ENCODE measurements at places on chromosomes 1 and 21.

- no peak for ATAC-seq
These were observed 727.8 kb upstream of the ADAMTS5 start for GRCh38 chr21:27694667-27695066.

DNA sequence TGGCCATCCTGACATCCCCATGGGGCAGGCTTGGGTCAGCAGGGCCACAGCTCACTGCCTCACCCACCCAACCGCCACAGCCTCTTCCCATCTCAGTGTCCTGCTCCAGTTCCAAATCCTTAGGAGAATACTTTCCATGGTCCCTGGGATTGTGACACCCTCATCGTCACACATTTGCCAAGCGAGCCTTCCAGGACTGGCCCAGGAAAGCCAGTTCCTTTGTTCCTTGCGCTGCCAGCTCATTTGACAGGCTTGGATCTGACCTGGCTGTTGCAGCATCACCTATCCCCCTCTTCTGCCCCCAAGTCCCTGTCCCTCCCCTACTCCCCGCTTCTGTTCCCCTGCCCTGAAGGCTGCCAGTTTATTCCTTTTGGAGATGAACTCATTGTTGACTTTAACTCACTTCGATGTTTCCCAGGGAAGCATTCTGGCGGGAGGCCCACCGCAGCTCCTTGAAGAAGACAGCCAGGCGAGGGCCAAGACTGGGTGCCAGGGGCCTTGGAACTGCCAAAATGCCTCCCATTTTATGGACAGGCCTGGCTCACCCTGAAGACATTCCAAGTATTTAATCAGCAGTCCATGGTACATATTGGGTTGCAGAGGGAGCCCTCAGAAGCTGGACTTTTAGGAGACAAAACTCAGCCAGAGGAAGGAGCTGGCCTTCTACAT, 10.2 kb upstream of the GNL2 start:
- no peak for ATAC-seq

GRCh38 chr1:187264995-187265602, 436.4 kb downstream of the PLA2G4A start:
- ATAC-seq = no peak

- ATAC-seq = no peak
These were observed 7.1 kb upstream of the CAPN2 start for GRCh38 chr1:223704921-223705878.

- no peak for ATAC-seq
These were observed 215.1 kb downstream of the S1PR1 start for GRCh38 chr1:101451888-101452287.

GRCh38 chr1:155037043-155037442, 3.4 kb downstream of the DCST1 start:
- ATAC-seq = no peak

- ATAC-seq = no peak
These were observed 17.9 kb upstream of the CSF1 start for GRCh38 chr1:109892561-109893368.

DNA sequence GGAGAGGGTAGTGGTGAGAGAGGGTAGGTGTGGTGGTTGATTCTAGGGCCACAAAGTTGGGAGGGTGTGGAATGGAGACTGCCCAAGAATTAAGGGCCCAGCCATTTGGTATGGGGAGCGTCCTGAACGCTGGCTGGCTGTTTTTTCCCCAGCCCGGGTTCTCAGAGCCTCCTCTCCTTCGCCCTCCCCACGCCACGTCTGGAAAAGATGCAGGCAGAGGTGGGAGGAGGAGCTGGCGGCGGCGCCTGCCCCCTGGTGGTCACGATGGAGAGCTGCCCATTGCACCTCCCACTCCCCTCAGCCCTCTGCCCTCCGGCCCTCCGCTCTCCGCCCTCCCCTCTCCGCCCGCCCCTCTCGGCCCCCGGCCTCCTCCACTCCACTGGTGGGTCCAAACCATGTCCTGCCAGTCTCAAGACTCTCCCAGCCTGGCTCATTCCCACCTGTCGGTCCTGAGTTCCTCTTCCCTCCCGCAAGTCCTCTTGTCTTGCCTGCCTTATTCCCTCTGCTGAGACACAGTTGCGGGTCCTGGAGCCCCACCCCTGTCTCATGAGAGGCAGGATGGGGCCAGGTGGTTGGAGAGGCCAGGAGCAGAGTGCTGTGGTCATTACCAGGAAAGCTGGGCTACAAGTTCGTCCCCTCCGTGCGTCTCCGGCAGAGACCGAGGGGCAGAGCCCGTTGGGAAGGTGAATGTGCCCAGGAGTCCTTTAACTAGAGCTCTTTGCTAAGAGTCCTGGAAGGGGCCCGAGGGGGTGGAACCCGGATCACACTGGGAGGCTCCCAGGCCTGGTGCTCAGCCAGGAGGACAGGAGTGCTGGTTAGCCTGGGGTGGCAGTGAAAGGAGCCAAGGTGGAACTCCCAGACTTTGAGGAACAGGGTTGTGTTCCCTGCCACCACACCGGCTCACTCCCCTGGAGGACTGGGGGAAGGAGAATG, 22.6 kb downstream of the ETNK2 start:
- ATAC-seq = peak; percentile 86

GRCh38 chr1:38831731-38832369, 27.7 kb downstream of the RRAGC start:
- no peak for ATAC-seq

DNA sequence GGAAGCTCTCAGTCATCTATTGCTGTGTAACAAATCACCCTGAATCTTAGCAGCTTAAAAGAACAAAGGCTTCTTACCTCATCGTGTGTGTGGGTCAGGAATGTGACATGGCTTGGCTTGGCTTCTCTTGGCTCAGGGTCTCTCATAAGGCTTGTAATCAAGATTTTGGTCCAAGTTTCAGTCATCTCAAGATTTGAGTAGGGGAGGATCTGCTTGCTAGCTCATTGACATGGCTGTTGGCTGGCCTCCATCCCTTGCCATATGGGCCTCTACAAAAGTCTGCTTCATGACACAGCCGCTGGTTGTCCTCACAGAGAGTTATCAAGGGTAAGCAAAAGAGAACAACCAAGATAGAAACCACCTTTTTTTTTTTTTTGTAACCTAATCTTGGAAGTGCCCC, 207.7 kb downstream of the PTPRC start:
- no peak for ATAC-seq

DNA sequence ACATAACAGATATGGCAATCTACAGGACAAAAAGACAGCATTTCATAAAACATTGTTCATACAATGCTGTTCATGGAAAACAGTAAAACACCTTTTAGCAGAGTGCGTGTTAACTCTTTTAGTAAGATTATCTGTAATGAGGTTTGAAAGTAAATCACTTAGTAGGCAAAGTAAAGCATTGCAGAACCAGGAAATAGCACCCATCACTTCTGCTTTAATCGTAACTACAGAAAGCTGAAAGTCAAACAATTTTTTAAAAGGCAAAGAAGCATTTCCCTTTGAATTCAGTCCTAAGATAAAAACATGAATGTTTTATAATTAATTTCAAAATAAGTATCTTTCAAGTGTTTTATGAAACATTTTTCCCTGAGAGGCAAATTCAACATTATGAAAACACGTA, 63.3 kb upstream of the RNF11 start:
- ATAC-seq = no peak

GRCh38 chr21:33360281-33360680, 35.5 kb downstream of the IFNAR1 start:
- ATAC-seq = peak; percentile 50

- ATAC-seq = no peak
These were observed 20.2 kb downstream of the CAPZB start for GRCh38 chr1:19465123-19465522.

DNA sequence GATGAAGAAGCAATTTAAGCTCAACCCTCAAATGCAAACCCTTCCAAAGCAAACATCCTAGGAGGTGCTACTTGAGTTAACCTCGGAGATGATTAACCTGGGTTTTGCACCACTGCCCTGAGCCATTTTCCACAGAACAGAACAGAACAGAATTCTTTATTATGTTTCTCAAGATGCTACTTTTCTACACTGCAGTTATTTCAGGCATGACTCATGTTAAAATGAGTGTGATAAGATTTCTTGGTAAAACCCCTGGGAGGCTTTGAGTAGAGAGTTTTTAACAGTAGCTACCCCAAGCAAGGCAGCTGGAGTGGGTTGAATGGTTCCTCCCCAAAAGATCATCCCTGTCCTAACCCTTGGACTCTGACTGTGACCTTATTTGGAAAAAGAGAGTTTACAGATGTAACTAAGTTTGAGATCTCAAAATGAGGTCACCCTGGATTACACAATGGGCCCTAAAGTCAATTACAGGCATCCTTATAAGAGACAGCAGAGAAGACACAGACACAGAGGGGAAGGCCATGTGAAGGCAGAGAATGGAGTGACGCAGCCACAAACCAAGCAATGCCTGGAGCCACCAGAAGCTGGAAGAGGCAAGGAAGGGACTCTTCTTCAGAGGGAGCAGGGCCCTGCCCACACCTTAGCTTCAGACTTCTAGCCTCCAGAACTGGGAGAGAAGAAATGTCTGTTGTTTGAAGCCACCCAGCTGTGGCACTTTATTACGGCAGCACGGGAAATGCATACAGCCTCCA, 153.4 kb downstream of the ETS2 start:
- peak; percentile 92 for ATAC-seq

Measured in gastroesophageal sphincter (tissue), 4 donors.